CD4-positive, alpha-beta T cell treated with Interleukin-17A for 1 hour (primary cell): ENCODE measurements at places on chromosomes 6 and 20.

DNA sequence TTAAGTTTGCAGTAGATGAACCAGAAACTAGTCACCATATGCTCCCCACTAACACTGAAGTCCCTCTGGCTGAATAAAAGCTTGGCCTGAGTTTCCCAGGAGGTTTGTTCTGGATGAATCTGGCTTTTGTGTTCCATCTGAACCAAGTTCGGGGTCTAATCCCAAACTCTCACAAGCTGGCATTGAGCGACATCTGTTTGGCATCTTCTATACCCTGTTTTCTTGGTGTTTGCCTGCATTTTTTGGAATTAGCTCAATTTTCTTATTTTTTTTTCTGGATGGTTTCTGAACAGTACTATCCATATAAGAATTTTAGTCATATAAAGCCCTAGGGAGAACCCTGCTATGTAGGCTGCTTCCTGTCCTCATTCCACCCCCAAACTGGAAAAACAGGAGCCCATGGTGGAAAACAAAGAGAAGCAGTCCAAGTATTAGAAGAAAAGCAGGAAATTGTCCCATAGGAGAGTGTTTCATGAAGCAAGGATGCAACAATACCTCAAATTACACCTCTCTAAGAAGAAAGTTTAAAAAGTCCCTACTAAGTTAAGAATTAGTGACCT is 737.1 kb downstream of the DHX35 start:
- no peak for DNase-seq

DNA sequence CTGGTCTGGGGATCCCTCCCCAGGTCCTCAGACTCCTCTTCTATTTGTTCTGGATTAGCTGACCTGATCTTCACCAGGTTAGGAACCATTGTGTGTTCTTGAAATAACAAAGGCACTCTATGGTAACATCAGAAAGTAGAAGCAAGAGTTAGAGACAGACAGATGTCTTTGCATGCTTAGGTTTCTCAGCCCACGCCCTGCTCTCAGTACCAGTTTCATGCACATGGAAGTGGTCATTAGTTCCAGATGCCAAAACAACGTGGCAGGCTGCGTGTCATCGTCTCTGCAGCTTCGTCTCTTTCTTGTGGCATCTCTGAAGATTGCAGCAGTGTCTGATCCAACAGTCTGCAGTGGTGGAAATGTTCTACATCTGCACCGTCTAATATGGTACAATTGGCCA is 89.4 kb downstream of the PACRG start:
- DNase-seq: no peak

DNA sequence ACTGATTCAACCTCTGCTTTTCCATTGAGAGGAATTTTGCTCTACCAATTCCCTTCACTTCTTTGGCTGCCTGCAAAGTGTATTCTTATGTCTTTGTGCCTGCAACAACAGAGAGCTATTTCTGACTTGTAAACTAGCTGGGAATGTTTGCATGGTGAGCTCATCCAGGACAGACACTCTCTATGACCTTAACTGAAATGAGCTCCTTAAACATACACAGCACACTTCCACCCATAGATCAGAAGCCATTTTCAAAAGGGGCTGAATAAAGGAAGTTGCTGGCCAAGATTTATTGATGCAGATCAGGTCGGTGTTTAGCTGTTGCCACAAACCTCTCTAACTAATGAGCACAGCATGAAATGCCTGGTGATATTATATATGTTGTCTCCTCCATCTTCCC is 377.7 kb downstream of the BTBD9 start:
- no peak for DNase-seq

GRCh38 chr20:44465001-44465560 is 10.6 kb upstream of the TTPAL start:
- no peak for DNase-seq

- no peak for DNase-seq
Measured at GRCh38 chr6:136546331-136546730, 3.9 kb downstream of the MAP7 start.

DNA sequence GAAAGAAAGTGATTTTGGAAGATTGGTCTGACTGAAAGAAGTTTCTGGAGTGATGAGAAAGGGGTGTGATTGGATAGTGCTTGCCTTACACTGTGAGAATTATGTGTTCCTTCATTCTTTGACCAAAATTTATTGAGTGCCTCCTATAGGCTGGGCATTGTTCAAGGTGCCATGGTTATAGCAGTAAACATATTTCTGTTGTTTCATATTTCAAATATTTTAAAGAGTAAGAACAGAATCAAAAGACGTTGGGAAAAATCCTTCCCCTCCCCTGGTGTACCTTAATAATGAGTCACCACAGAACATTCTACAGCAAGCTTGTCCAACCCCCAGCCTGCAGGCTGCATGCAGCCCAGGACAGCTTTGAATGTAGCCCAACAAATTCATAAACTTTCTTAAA is 78.6 kb downstream of the GCLC start:
- no peak for DNase-seq

GRCh38 chr6:96823743-96824142 is 13.5 kb downstream of the GPR63 start:
- DNase-seq: no peak

DNA sequence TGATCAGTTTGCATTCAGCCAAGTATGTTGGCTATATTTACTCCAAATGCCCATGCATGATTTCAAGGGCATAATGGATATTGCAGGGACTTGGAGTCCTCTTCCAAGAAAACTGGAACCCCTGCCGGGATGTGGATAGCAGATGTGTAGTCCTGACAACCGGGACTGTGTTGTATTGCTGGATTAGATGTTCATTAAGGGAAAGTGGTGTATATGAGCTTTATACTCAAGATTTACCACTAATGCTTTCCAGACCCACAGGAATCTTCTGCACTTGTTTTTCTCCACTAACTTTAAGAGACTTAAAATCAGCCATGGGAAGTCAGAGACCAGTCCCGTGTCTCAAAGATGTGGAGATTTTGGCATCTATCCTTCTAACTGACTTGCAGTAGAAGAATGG is 770.9 kb downstream of the HDGFL1 start:
- DNase-seq: no peak

- DNase-seq: no peak
Measured at GRCh38 chr20:35638751-35639150, 23.1 kb downstream of the SPAG4 start.

DNA sequence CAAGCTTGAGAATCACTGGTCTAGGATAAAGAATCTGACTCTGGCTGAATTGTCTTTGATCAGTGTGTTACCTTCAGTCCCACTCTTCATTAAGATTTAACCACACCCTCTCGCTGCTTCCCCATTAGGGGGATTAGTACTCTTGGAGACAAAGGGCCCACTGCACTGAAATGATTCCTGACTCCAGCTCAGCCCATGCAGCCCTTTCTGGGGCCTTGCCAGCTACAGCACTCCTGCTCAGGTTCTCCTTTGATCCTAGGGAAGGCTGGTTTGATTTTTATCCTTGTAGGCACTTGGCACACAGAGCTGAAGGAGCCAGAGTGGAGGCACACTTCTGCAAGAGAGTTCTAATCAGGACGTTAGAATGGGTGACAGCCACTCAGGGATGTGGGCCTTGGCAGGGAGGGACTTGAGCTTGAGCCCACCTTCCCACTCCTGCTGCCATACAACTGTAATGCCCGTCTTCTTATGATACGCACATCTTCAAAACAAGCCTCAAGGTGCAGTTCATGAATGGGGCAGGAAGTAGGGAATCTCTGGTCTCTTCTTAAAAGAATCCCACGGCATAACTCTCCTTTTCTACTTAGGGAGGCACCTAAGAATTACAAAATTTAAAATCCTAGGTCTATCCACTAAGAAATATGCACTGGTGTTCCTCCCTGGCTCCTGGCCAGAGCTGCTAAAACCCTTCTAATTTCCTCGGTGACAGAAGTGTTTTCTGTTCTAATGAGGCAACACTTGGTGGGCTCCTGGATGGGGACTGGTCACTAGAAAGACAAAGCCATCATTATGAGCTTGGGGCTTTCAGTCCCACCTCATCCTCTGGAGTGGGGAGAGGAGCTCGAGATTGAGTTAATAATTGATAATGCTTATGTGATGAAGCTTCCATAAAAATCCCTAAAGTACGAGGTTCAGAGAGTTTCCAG is 1.5 kb upstream of the SLA2 start:
- no peak for DNase-seq

- no peak for DNase-seq
Measured at GRCh38 chr6:156699017-156699421, 78.2 kb upstream of the ARID1B start.

DNA sequence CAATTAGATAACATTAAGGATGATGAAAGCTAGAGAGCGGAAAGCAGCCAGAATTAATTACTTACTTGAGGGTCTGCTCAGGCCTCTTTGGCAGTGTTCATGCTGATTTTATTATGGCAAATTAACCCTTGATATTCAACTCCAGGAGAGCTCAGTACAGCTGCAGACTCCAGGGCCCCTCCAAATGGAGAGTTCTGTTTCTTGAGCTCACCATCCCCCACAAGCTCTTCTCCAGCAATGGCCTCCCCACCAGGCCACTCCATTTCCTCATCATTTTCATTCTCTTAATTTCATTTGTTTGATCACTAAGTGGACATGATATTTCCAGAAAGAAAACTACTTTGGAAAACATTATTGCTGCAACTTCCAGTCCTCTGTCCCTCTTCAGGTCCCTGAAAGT is 513.3 kb upstream of the NOX3 start:
- no peak for DNase-seq

DNA sequence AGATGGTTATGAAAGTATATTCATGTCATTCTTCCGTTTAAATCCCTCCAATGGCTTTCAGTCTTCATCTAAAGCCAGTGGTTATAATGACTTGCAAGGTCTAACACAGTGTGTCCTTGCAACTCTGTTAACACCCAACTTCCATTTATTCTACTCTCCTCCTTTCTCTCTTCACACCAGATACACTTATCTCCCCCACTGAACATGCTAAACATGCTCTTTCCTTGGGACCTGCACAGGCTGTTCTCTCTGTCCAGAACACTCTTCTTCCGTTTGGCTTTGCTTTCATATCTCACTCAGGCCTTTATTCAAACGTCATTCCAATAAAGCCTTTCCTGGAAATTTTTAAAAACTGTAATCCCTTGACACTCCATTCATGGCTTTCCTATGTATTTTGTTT is 91.5 kb downstream of the EPHA7 start:
- no peak for DNase-seq

GRCh38 chr6:22332711-22333110 is 35.9 kb upstream of the PRL start:
- DNase-seq: no peak

DNA sequence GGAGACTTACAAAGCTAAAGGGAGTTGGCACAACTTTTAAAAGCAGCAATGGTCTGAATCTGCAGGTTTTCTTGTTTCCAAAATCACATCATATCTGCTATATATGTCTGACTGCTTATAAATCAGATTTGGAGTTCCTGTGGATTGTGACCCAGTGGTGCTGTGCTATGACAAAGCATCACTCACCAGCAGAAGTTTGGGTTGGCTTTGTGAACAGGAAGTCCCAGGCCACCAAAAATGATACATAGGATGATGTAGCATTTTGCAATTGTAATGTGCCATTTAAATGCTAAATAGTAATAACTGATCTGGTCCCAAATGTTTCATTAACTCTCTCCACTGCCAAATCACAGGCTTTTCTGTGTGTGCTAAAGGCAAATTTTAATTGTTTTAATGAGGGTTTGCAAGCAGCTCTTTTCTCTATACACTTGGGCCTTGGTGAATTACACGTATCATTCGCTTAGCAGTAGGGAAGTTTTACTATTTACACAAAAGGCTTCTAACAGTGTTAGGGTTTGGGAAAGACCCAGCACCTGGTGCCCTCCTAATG is 60.8 kb downstream of the SYNDIG1 start:
- DNase-seq: no peak

DNA sequence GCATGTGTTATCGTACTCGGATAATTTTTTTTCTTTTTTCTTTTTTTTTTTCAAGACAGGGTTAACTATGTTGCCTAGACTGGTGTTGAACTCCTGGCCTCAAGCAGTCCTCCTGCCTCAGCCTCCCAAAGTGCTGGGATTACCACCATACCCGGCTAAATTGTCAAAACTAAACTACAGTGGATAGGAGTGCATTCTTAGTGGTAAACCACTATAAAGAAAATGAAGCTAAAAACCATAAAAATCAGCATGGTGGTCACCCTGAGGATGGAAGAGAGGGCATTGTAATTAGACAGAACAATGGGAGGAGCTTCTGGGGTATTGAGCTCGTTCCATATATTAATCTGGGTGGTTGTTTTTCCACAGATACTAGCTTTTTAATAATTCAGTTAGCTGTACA is 6.2 kb upstream of the ZNF318 start:
- no peak for DNase-seq

DNA sequence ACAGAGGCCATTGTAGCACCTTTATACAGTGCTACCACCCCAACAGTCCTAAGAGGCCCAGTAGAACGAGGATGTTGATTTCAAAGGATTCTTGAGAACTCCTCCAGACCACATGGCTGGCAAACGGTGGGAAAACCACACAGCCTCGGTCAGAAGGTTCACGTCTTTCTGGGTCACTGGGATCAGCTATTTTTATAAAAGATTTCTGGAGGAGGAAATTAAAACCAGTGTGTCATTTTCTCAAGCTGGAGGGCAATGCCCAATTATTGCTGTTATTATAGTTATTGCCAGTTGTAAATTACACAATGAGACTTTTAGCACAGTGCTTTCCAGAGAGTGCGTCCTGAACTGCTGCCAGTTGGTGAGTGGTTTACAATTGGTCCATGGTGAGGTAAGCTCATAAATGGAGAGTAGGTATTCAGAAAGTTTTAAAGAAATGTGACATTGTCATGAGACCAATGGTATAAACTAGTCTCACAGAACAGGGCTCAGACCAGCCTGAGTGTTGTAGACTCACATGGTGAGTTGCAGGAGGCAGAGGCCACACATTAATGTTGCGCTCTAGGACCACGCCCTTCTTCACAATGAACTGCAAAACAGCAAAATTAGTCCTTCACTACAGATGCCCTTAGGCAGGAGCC is 8.4 kb upstream of the PPP1R14C start:
- no peak for DNase-seq

DNA sequence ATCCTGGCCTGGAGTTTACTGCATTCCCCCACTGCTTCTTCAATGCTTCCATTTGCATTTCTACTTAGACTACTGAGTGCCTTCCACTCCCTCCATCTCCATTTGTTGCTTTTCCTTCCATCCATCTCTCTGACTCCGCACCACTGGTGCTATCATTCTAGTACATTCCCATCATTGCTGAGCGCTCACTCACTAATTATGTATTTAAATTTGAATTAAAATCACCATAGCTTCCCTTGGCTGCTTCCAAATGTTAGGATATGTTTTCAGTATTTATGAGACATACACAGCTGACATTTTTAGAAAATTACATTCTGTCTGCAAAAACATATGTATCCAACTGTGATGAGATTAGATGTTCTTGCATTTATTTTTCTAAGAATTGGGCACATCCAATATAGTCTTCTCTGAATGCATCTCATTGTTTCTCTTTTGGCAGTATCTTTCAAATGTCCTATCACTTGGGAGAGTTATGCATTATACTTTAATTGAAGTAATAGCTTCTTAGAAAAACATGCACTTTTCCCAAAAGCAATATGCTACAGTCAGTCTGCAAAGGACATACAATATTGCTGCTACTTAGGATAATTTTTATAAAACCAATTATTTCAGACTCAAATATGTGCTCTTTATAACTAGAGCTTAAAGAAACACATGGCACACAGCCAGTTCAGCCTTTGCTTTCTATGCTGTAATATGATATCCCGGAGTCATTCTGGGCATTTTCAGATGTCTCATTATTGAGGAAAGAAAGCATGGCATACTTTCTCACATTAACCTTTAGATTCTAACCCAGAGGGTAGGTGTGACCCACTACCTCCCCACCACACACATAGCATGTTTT is 12.1 kb upstream of the COL21A1 start:
- no peak for DNase-seq
